Dermis lymphatic vessel endothelial cell (primary cell): ENCODE measurements at places on chromosomes 2 and 18. TPM values are rescaled to one million over a fixed set of nuclear protein-coding genes. Genes with fewer than 3 reads are reported as not detected.

AKAIN1 gene
- not detected in 2 replicates for total RNA-seq

PMS1 gene
- 21.9 and 30.5 TPM in 2 replicates for total RNA-seq

YWHAQ gene
- total RNA-seq: 130 and 150 TPM in 2 replicates

DOCK10 gene
- 2.4 and 6.4 TPM in 2 replicates for total RNA-seq

ACADL gene
- not detected in 2 replicates for total RNA-seq

INPP5D gene
- 27.7 and 45.4 TPM in 2 replicates for total RNA-seq

SP140 gene
- 0.17 TPM in 1 of 2 replicates, not detected in the other for total RNA-seq

PGAP1 gene
- total RNA-seq: 2.2 and 3.4 TPM in 2 replicates

RESP18 gene
- total RNA-seq: not detected in 2 replicates

MOGAT1 gene
- total RNA-seq: not detected in 2 replicates

TGFA gene
- total RNA-seq: 7.1 and 12.2 TPM in 2 replicates

GMPPA gene
- 19.5 and 25.0 TPM in 2 replicates for total RNA-seq

BOLL gene
- total RNA-seq: not detected in 2 replicates

COL4A3 gene
- total RNA-seq: 0.11 TPM in 1 of 2 replicates, not detected in the other

SRBD1 gene
- total RNA-seq: 26.1 and 26.2 TPM in 2 replicates

STARD6 gene
- total RNA-seq: 0.11 TPM in 1 of 2 replicates, not detected in the other

ALMS1 gene
- 4.4 and 7.1 TPM in 2 replicates for total RNA-seq

ALPG gene
- total RNA-seq: not detected in 2 replicates

CFAP221 gene
- total RNA-seq: under 0.01 TPM in 1 of 2 replicates, not detected in the other

RETREG2 gene
- 65.0 and 65.4 TPM in 2 replicates for total RNA-seq

SH2D6 gene
- 0.11 TPM in 1 of 2 replicates, not detected in the other for total RNA-seq

LOXHD1 gene
- total RNA-seq: 0.11 and 0.26 TPM in 2 replicates

CASP8 gene
- 8.8 and 15.6 TPM in 2 replicates for total RNA-seq

CCL20 gene
- total RNA-seq: 0.95 and 2.1 TPM in 2 replicates

ANKRD36C gene
- 33.1 and 43.1 TPM in 2 replicates for total RNA-seq

MYO5B gene
- 0.17 TPM in 1 of 2 replicates, not detected in the other for total RNA-seq

SKOR2 gene
- not detected in 2 replicates for total RNA-seq

GKN1 gene
- total RNA-seq: not detected in 2 replicates

NXPH2 gene
- total RNA-seq: not detected in 2 replicates

STK39 gene
- 2.2 and 4.0 TPM in 2 replicates for total RNA-seq

SFT2D3 gene
- total RNA-seq: 4.8 and 6.2 TPM in 2 replicates

REG3G gene
- total RNA-seq: not detected in 2 replicates

SPP2 gene
- not detected in 2 replicates for total RNA-seq

GALR1 gene
- not detected in 2 replicates for total RNA-seq

BZW1 gene
- total RNA-seq: 580 and 584 TPM in 2 replicates

CTAGE1 gene
- total RNA-seq: not detected in 2 replicates

IL1B gene
- not detected in 2 replicates for total RNA-seq

SULT1C2 gene
- total RNA-seq: under 0.01 TPM in 1 of 2 replicates, not detected in the other

ALPP gene
- not detected in 2 replicates for total RNA-seq

SLC4A3 gene
- total RNA-seq: under 0.01 and 0.26 TPM in 2 replicates

IFIH1 gene
- 4.3 and 6.4 TPM in 2 replicates for total RNA-seq

GBX2 gene
- 0.52 and 0.87 TPM in 2 replicates for total RNA-seq

MOCOS gene
- total RNA-seq: 0.17 and 0.54 TPM in 2 replicates

CD226 gene
- 1.2 and 1.5 TPM in 2 replicates for total RNA-seq

TRIM54 gene
- 0.52 and 1.3 TPM in 2 replicates for total RNA-seq

UGT1A8 gene
- total RNA-seq: not detected in 2 replicates

CERKL gene
- not detected in 2 replicates for total RNA-seq

GREB1 gene
- 0.11 and 0.26 TPM in 2 replicates for total RNA-seq

UGT1A4 gene
- total RNA-seq: not detected in 2 replicates

MAP3K19 gene
- not detected in 2 replicates for total RNA-seq

ALKAL2 gene
- total RNA-seq: not detected in 2 replicates

VWC2L gene
- not detected in 2 replicates for total RNA-seq

TBR1 gene
- under 0.01 and 0.09 TPM in 2 replicates for total RNA-seq
